Activated T-cell treated with anti-CD3 and anti-CD28 coated beads for 24 hours (primary cell): ENCODE measurements at places on chromosomes 13 and 19.

DNA sequence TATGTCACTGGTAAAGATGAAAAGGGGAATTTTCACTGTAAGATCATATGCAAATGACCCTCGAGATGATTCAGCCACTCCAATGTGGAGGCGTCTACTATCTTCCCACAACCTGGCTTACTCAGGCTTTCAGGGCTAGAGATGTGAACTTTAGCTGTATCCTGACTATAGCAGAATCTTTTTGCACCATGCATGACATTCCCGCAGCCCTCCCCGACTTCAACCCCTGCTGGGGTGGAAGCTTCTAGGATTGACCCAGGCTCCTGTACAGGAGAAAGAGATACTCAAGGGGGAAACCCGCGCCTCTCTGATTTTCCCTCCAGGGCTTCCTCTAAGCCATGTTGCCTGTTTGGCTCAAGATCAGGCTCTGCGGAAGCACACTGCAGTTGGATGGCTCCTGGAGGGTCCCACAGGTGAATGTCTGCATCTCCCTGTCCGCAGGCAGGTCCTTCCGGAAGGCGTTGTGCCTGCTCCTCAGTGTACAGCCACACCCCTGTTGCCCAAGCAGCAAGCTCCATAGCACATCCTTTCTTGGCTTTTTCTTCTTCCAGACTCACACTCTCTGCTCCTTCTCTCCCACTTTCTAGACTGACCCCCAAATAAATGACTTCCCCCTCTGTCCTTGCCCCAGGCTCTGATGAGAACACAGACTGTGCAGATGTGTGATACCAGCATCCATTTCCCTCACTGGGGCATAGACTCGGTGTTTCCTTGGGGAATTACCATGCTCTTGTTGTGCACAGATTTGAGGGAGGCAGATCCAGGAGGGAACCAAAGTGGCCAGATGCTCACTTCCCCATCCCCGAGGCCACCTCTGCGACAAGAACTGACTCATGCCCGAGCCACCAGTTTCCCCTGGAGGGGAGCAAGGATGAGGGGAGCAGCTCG lies 29.1 kb upstream of the POP4 start:
- DNase-seq = peak; percentile 39

DNA sequence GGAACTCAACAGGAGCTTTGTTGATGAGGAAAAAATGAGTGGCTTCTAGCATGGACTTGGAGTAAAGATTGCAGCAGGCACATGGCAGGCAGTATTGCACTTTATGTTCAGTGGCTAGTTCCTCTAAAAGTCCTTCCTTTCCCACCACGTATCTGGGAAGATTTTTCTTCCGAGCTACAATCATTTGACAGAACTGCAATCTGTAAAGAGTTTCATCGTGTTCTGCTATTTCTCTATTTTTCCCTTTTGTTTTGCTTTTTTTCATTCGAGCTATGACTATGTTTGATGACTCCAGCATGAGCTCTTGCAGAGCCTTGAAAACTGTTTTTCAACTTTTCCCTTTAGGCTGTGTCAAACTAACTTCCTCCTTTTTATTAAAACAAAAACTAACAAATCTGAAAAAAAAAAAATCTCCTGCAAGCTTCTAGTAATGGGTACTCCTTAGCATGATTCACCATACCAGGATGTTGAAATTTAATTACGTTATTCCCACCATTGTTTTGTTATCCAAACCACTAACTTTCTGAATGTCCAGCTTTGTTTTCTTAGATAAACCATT lies 12.3 kb downstream of the CLDN10 start:
- no peak for DNase-seq

GRCh38 chr19:14113762-14114414 lies 3.7 kb downstream of the PRKACA start:
- peak; percentile 27 for DNase-seq

GRCh38 chr19:55519451-55520311 lies 17.3 kb downstream of the SBK2 start:
- no peak for DNase-seq

DNA sequence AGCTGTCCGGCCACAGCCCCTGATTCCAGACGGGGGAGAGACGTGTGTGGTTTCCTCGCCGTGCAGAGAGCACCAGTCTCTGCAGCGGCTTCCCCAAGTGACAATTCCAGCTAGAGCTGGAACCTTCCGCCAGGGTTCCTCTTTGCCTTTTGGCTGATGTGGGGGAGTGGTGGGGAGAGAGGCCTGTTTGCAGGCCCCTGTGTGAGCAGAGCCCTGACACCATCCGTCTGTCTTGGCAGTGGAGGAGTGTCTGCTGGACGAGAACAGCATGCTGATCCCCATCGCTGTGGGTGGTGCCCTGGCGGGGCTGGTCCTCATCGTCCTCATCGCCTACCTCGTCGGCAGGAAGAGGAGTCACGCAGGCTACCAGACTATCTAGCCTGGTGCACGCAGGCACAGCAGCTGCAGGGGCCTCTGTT lies 25.0 kb downstream of the LAMP1 start:
- no peak for DNase-seq

GRCh38 chr19:17543986-17544385 lies 11.5 kb upstream of the COLGALT1 start:
- DNase-seq = no peak

GRCh38 chr13:65401315-65401714 lies 1828.8 kb downstream of the PCDH9 start:
- DNase-seq = no peak

GRCh38 chr19:45352914-45353796 lies 12.6 kb downstream of the KLC3 start:
- DNase-seq = no peak

DNA sequence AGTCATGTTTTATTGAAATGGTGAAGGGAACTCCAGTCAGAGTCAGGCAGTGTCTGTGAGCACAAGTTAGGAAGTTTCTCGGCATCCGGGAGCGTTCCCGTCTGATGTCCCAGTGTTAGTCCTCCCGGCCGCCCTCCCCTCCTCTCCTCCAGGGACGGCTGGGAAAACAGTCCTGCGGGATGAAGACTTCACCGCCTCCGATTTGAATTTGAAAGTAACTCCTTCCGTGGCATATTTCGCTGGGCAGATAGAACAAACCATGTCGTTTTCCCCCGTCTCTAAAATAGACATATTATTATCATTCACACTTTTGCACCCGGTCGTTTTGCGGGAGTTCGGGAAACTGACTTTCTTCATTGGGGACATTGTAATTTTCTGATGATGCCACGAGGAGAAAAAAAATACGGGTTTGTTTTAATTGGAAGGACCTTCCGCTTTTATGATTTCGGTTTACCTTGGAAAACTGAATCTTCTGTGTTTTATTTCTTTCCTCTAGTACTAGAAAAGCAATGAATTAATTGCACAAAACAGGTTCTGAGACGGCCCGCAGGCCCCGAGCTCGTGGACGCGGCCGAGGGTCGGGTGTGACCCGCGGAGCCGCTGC lies 76.6 kb downstream of the ZIC5 start:
- DNase-seq = no peak

DNA sequence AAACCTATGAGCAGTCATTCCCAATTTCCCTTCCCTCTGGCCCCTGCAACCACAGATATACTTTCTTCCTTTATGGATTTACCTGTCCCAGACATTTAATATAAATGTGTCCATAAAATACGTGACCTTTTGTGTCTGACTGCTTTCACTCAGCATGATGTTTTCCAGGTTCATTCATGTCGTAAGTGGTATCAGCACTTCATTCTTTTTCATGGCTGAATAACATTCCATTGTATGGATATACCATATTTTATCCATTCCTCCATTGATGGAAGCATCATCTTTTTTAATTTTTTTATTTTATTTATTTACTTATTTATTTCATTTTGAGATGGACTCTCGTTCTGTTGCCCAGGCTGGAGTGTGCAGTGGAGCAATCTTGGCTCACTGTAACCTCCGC lies 8.0 kb upstream of the PPP6R1 start:
- DNase-seq = no peak

DNA sequence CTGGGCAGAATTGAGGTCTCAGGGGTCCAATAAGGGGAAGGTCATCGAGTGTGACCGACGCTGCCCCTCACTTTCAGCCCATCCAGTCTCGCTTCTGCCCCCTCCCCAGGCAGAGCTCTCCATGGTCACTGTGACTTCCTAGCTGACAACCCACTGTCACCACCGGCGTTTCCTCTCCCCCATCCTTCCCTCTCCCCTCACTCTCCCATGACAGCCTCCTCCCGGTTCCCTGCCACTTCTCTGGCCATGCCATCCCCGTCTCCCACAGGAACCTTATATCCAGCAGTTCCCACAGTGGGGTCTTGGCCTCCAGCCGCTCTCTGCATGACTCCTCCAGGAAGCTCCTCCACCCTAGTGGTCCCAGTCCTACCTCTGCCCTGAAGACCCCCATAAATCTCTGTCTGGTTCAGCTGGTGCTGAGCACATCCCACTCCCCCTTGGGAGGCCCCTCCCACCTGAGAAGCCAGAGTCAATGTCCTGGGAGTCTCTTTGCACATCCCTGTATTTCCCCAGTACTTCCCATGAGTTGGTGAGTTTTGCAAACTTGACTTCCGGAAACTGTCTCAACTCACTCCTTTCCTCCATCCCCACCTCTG lies 24.7 kb upstream of the CD33 start:
- DNase-seq = no peak

GRCh38 chr19:49019242-49019932 lies 2.5 kb upstream of the LHB start:
- DNase-seq = peak; percentile 49

- peak; percentile 77 for DNase-seq
These were observed 6.3 kb downstream of the PLEKHF1 start for GRCh38 chr19:29671393-29672160.

GRCh38 chr19:57210381-57210780 lies 19.1 kb downstream of the ZNF264 start:
- DNase-seq = no peak

- no peak for DNase-seq
These were observed 10.5 kb downstream of the LPAR6 start for GRCh38 chr13:48402325-48402932.

- no peak for DNase-seq
These were observed 135.7 kb downstream of the DIAPH3 start for GRCh38 chr13:60028021-60028420.

- no peak for DNase-seq
These were observed 3.5 kb upstream of the ZNF787 start for GRCh38 chr19:56124578-56124977.
